Lower leg skin (tissue), 4 donors: ENCODE measurements at places on chromosomes 13 and 19.

GRCh38 chr13:110881839-110882627, 32.8 kb downstream of the ANKRD10 start:
- no peak for DNase-seq

DNA sequence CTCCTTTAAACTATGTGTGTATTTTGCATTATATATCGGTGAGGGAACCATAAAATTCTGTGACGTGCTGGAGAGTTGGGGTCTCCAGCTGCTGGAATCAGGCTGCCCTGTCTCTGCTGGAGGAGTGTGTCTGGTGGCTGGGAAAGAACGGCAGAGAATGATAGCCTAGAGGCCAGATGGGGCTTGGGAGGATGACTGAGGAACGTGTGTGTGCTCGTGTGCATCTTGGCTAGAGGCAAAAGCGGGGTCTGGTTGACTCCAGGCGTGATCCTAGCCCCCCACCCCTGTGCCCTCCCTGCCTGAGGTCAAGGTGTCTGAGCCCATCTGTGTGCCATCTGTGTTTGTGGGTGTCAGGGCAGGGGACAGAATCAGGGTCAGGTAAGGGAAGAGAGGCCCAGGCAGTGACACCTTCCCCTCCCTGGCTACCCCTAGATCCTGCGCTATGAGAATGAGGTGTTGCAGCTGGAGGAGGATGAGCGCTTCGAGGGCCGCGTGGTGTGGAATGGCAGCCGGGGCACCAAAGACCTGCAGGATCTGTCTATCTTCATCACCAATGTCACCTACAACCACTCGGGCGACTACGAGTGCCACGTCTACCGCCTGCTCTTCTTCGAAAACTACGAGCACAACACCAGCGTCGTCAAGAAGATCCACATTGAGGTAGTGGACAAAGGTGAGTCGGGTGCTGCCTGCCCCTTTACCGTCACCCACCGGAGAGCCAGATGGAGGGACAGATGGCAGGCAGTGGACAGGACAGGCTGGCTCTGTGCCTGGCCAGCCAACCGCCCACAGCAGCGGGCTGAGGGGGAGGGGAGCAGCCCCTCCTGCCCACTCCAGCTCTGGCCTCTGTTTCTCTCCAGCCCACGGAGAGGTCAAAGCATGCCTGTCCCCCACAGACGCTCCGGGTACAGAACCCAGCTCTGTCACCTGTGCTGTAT, 3.1 kb downstream of the SCN1B start:
- no peak for DNase-seq

DNA sequence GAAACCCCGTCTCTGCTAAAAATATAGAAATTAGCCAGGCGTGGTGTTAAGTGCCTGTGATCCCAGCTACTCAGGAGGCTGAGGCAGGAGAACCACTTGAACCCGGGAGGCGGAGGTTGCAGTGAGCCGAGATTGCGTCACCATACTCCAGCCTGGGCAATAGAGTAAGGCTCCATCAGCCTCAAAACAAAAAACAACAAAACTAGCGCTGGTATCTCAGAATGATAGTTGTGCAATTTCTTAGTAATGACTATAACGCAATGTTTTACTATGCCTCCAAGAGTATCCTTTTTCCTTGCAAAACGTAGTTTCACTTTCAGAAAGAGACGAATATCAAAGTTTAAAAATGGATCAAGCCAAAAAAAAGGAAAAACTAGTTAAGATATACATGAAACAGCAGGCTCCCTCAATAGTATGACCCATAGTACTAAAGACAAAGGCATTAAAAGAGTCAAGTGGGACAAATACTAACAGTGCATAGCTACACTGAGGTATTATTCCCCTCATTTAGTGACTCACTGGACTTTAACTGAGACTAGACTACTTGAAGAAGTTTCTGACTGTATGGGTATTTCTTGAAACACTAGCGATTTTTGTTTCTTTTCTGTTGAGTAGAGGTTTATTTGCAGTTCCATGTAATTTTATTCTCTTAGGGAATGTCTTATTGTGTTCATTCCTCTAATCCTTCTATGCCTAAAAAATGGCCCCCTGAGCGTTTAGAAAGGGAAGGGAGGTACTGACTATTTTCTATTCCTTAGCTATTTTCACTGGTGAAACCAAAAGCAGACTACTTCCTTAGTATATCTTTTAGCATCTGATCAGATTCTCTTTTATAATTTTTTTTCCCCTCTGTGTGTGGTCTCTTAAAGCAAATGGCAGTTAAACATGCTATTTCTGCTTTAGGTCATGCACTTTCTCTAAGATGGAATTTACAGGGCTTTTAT, 10.4 kb upstream of the ITM2B start:
- DNase-seq = no peak

DNA sequence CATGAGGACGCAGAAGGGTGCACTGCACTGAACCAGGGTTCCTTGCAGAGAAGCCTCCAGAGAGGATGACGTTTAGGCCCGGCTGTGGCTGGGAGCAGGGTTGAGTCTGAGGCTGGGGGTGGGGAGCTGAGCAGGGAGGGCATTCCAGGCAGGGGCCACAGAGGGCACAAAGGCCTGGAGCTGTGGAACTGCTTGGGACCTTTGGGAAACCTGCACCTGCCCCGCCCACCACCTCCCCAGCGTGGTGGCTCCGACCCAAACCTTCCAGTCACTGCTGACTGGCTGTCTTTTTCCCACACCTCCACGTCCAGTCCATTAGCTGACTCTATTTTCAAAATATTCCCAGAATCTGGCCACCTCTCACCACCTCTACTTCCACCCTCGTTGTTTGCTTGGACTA, 4.9 kb upstream of the LMTK3 start:
- DNase-seq = no peak

DNA sequence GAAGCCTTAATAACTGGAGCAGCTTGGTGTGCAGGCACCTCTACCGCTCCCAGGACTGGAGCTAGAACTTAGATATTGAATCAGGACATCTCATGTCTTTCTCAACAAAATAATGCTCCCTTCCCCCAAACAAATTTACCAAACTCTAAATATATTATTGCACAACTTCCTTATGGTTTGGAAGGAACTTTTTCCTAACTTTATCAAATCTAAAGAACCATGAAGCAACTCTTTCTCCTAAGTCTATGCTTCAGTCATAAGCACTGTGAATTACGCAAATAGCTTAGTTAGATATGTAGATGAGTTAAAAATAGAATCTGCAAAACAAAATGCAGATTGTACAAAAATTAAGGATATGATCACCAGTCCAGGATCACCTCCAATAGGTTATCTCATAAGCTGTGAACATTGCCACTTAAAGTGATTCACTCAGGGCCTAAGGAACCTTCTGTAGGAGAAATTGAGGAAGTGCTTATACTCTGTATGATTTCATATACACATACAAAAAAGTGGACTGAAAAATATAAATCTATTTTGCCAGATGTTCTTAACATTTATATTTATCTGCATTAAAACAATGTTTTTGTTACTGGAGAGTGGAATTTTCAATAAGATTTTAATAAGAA, 20.4 kb upstream of the MAB21L1 start:
- no peak for DNase-seq

DNA sequence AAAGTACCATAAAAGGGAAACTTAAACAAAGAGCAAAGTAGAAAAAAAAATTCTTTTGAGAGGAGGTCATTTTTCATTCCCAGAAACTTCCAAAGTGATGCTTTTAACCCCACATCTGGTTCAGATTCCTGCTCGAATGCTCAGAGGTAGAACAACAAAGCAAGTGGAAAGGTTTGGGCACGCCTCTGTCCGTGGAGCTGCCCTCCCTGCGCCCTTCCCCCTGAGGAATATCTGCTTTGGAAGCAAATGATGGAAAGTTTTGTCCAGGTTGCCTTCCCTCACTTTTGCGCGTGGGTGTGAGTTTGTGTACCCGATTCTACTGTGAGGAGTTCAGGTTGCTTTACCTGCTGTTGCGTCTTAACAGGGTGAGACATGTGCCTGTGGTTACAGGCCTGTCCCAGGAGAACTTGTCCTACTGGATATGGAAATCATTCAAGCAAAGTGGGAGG, 110.2 kb downstream of the KLF5 start:
- peak; percentile 50 for DNase-seq

- no peak for DNase-seq
These were observed 837.2 kb upstream of the MIR17HG start for GRCh38 chr13:90510319-90510718.

- no peak for DNase-seq
These were observed 30.6 kb downstream of the RAP2A start for GRCh38 chr13:97464561-97464960.

DNA sequence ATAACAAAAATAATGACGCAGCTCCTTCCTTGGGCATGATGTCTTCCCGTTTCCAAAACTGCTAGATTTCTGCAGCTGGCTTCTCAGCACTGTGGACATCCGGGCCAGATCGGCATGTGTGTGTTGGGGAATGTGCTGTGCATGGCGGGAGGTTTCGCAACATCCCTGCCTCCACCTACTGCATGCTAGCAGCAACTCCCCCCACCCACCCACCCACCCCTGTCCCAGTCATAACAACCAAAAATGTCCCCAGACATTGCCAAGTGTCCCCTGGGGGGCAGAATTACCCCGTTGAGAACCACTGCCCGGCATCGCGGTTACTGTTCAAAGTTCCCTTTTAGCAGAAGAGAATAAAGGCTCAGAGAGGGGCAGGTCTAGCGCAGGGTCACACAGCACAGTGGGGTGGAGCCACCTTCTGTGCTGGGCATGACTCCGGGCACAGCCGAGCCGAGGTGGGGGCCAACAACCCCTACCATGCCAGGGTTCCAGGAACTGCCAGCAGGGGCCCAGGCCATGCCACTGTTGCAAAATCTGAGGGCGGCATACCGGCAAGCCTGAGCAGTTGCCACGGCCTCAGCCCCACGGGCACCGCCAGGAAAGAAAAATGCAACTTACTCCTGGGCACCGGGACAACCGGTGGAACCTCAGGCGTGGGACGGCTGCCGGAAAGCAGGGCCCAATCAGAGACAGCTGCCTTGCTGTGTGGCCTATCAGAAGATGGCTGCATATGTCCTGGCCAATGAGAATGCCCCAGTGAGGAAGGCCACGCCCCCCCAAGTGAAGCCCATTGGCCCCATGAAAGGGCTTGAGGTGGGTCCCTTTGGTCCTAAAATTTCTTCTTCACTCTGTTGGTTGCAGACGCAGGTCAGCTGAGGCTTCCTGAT, 22.5 kb upstream of the NFIC start:
- DNase-seq = peak; percentile 89

- no peak for DNase-seq
These were observed 47.9 kb downstream of the COL4A1 start for GRCh38 chr13:110258876-110259631.

GRCh38 chr19:7654401-7654800, 14.4 kb upstream of the RETN start:
- no peak for DNase-seq

GRCh38 chr19:50488389-50489194, 11.9 kb upstream of the GARIN5A start:
- no peak for DNase-seq

DNA sequence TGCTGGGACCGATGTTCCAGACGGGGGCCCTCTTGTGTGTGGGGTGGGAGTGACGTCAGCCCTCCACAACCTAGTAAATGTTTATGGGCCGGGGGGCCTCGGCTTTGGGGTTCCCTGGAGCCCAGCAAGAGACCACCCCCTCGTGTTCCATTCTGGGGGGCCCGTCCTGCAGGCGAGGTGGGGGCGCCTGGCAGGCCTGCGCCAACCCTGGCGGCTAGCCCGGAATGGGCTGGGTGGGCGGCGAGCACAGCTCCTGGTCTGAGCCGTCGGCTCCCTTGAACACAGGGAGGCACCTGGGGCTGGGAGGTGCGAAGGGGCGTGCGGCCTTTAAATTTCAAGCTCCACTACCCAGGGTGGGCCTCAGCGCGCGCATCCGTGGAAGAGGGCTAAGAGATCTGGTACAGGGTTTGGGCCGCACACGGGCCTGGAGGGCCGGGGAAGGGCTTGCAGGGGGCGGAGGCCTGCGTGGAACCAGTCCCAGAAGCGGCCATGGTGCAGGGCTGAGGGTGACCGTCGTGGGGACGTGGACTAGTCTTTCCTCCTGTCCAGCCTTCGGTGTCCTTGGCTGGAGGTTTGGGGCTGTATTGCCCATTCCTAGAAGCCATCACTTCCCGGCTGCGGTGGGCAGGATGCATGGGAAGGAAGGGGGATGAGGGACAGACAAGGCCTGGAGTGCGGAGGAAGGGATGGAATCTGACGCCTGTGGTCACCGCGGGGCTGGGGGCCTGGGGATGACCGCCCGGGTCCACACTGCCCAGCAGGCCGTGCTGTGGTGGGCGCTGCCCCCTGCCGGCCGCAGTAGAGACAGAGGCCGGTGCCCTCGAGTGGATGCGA, 11.4 kb downstream of the NDUFA11 start:
- DNase-seq = no peak

DNA sequence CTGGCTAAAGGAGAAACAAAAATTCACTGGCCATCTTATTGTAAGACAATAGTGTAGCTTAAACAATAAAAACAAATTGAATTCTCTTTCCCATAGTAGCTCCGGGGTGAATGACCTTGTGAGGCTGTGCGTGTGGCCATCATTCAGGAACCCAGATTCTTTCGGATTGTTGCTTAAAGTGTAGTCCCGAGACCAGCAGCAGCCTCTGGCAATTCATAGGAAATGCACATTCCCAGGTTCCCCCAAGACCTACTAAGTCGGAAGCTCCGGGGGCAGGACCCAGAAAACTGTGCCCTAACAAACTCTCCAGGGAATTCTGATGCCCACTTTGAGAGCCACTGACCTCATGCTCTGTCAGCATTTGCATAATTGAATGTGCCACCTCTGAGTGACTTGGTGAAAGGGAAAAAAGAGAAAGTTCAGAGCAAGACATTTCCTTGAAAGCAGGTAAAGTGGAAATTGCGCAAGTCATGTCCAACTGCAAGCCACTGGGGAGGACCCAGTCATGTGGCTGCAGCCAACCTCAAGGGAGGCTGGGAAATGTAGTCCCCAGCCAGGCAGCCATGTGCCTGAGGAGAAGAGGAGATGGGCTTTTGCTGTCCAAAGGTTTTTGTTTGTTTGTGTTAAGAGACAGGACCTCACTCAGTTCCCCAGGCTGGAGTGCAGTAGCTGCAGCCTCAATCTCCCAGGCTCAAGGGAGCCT, 50.7 kb upstream of the PNMA8B start:
- DNase-seq = no peak

GRCh38 chr19:49809160-49809940, 3.7 kb downstream of the FUZ start:
- DNase-seq = peak; percentile 94

- DNase-seq = no peak
These were observed 222.0 kb upstream of the ZNF507 start for GRCh38 chr19:32123355-32123940.

DNA sequence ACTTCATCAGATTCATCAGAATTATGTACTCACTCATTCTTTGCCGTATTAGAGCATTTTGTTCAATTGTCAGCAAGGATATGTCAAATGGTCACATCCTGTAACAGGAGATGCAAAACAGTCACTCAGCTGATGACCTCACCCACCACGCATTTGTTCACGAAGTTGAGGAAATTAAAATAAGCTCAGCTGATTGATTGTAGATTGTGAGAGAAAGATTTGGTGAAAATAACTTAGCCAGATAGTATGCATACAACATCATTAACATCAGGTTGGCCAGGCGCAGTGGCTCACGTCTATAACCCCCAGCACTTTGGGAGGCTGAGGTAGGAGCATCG, 22.6 kb upstream of the CDC16 start:
- DNase-seq = no peak

GRCh38 chr13:36750461-36750860, 68.6 kb upstream of the RFXAP start:
- no peak for DNase-seq
